ENCODE measurements at places on chromosomes 7 and 10.

- DNase-seq: no peak
These were observed 70.8 kb downstream of the FRMD4A start for GRCh38 chr10:14259696-14260566.

DNA sequence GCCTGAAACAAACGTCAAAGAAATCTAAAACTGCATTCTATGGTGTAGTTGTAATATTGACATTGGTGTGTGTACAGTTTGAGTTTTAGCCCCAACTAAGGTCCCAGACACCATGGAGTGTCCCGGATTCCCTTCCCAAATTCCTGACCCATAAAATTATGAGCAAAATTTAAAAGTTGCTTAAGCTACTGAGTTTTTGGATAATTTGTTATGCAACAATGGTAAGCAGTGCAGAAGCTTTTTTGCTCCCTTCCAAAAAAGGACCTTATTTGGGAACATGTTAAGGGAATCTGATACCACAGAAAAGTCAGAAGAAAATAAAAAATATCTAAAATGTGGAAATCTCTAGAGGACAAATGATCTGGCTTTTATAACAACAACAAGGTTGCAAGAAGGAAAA is 63.3 kb upstream of the KMT2E start:
- DNase-seq: no peak

- no peak for DNase-seq
These were observed 65.7 kb downstream of the TLL2 start for GRCh38 chr10:96448021-96448457.

GRCh38 chr10:67803588-67804394 is 34.2 kb downstream of the DNAJC12 start:
- no peak for DNase-seq

DNA sequence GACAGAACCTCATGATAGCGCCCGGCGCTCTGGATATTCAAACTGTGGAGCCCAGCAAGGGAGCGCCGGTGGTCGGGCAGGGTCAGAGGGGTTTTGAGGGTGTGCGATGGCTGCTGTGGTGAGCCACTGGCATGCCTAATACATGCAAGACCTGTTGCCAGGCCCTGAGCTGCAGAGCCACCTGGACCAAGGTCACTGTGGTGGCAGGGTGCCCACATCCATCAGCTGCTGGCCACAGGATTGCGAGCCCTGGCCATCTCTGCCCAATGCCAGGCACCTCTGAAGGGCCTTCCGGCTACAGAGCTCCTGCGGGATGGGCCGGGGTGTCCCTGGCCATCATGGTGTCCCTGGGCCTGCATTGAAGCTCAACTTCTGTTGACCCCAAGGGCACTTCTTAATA is 123.0 kb upstream of the TNRC18 start:
- no peak for DNase-seq

- DNase-seq: no peak
These were observed 61.2 kb upstream of the LBX1 start for GRCh38 chr10:101290431-101290830.

- no peak for DNase-seq
These were observed 94.0 kb downstream of the ELMO1 start for GRCh38 chr7:37354656-37355131.

DNA sequence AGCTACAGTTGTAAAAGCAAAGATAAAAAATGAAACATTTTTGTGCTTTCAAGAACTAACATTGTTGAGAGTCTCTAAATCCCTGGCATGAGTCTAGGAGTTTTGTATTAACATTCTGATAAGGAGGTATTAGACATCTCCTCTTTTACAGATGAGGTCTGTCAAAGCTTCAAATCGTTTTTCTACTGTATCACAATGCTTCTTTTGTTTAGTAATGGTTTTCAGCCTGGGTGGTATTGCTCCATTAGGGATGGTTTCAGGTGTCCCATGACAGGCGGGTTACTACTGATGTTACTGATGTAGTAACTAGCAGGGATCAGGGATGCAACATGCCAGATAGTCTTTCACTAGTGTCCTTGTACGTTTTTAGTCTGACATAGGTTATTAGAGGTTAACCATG is 27.4 kb downstream of the STAM start:
- DNase-seq: no peak

DNA sequence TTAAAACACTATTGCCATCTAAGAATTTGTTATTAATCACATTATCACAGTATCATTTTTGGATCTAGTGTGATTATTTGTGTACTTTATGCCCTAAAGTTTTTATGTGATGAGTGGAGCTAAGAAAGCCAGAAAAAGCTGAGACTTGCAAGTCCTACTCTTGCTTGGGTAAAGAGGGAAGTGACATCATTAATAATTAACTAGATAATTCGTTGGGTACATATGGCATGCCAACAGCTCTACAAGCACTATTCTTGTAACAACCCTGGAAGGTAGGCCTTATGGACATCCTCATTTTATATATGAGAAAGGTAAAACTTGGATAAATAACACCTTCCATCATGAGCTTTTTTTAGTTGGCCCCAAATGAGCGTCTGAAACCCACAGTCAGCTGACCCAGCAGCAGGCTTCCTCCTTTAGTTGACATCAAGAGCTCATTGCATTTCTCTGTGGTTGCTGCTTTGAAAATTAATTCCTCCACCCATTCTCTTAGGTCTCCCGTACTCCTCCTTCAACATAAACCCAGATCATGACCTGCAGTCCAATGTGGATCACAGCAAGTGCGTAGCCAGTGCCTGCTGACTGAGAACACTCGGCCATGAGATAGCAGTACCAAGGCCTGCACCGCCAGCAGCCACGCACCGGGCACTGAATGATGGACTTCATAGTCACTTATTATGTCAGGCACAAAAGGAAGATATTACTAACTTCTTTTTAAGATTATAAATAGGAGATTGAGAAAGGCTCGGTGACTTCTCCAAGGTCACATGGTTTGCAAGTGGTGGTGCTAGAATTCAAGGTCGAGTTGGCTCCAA is 292.0 kb upstream of the AOAH start:
- DNase-seq: no peak

GRCh38 chr7:5653661-5654060 is 127.8 kb downstream of the RNF216 start:
- DNase-seq: no peak

DNA sequence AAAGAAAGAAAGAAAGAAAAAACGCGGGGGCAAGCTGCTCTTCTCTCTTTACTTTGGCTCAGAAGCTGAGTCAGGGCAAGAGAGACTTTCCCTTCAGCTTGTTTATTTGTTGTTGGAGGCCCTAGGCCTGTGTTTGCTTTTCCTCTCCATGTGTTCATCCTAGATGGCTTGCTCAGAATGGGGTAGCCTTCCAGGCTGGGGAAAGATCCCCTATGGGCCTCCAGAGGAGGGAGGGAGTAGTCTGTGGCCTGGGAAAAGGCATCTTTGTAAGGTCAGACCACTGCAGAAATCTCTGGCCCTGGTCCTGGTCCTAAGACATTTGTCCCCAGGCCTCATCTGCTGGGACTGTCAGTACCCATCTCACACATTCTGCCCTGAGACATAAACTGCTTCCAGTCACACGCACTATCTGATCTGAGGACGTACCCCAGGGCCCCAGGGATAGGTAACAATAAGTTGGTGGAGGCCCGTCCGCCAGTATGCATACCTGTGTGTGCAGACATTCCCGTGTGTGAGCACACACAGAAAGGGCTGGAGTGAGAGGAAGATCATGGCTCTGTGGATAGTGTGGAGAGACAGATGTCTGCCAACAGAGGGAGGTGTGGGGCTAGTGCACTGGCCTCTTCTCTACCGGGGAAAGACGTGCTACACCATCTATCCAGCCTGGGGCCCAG is 4.9 kb upstream of the SCD start:
- DNase-seq: peak; percentile 70

GRCh38 chr10:3750854-3751253 is 34.2 kb downstream of the KLF6 start:
- no peak for DNase-seq

GRCh38 chr7:6250364-6250833 is 22.0 kb downstream of the CYTH3 start:
- no peak for DNase-seq

GRCh38 chr10:77333610-77334340 is 303.8 kb downstream of the KCNMA1 start:
- no peak for DNase-seq

- DNase-seq: no peak
These were observed 98.7 kb downstream of the LRRC4 start for GRCh38 chr7:127932496-127932895.

- DNase-seq: no peak
These were observed 24.2 kb downstream of the IFIT3 start for GRCh38 chr10:89351780-89352597.

- DNase-seq: no peak
These were observed 330.9 kb downstream of the XPNPEP1 start for GRCh38 chr10:109592391-109592790.

GRCh38 chr10:76124280-76124679 is 692.9 kb downstream of the LRMDA start:
- no peak for DNase-seq

DNA sequence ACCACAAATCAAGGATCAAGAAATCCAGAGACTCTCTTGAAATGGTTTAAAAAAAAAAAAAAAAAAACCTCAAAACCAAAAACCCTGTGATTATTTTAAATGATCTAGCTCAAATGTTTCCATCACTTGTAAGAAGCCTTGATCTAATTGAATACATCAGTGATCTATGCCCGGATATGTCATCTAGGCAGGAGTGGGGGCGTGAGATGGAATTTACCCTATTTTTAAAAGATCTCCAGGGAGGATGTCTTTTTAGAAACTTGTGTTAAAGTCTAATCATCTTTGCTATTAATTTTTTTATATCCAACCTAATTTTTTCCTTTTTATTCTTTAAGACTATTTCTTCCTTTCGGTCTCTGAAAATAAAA is 101.4 kb upstream of the PDLIM1 start:
- no peak for DNase-seq

- DNase-seq: no peak
These were observed 231.4 kb downstream of the BMPER start for GRCh38 chr7:34136698-34137097.

DNA sequence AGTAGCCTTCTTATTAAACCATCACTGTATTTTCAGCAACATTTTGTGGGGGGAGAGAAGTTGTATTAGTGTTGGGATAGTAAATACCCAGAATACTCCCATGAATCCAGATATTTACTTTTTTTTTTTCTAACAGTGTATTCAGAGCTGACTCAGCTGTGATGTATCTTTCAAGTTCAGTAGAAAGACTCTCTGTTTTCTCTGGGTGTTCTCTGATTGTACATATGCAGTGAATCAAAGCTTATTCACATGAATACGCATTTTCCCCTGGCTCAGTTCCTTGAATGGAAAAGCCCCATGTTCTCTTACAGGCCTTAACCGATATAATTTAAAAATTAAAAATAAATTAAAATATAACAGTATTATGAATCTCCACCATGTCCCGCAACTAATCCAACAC is 1.3 kb downstream of the TFPI2 start:
- DNase-seq: no peak

- DNase-seq: no peak
These were observed 16.3 kb downstream of the YAE1 start for GRCh38 chr7:39582536-39582935.

GRCh38 chr7:70788276-70788675 is 343.7 kb upstream of the GALNT17 start:
- no peak for DNase-seq

DNA sequence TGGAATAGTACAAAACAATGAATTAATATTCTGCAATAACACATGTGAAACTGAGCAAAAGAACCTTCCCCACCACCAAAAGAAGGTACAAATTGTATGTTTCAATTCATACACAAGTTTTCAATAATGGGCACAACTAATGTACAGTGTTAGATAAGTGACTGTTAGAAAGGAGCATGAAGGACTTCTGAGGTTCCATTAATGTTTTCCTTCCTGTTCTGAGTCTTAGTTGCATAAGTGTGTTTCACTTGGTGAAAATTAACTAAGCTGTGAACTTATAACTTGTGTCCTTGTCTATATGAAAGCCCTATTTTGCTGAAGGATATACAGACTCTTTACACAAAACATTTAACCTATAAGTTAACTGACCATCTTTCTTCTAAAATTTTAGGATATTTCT is 8.2 kb downstream of the GSAP start:
- no peak for DNase-seq

DNA sequence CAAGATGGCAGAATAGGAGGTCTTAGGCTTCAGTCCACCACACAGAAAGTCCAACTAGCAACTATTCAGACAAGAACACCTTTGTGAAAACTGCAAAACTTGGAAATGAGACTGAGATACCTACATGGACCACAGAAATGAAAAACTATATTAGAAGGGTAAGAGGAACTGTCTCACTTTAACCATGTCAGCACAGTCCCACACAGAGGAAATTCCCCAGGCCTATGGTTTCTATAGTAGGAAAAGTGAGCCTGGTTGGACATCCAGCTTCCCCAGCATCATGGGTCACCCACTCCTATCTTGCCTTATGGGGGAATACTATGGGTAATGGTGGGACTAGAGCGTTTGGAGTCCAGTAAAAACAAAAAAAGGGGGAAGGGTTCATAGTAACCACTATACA is 38.8 kb upstream of the CDK6 start:
- DNase-seq: no peak

GRCh38 chr7:19491371-19491770 is 217.5 kb downstream of the POLR1F start:
- DNase-seq: no peak

- DNase-seq: no peak
These were observed 61.1 kb downstream of the EBLN1 start for GRCh38 chr10:22156750-22157149.

DNA sequence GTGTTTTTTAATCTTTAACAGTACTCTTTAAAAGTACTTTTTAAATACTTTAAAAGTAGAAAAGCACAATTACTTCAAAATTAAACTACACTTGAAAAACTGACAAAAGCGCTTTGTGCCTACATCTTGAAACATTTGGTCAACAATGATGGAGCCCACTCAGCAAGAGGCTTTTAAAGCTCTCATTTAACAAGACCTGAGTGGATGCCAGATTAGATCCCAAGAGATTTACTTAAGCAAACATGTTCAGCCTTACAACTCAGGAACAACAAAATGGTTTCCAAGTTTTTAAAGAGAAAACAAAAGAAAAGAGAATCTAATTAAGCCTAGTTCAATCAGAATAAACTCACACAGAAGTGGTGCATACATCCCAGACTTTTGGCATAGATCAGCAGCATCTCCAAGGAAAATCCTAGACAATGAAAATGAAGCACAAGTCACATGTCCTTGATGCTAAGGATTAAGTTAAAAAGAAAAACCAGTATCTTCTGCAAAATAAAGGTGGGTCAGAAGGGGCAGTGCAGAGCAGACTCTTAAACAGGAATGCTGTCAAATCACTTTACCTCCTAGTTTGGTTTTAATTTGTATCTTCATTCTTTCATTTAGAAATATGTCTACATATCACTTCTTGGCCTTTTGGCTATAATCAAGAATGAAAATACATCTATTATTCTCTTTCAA is 26.2 kb downstream of the HIBADH start:
- DNase-seq: no peak

- DNase-seq: no peak
These were observed 12.7 kb downstream of the STEAP2 start for GRCh38 chr7:90224195-90224594.

DNA sequence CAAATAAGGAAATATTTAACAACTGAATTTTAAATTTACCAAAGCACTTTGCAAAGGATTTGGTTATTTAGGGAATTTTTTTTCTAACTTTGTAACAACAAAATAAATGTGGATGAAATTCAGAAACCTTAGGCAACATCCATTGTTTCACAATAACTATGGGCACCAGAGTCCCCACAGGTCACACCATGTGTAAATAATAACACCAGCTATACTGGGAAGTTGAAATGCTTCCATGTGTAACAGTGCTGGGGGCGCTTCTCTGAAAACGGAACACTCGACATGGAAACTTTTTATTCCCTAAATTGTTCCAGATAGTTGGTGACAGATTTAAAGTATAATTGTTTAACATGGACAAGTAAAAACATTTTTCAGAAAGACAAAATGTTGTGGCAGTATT is 818.6 kb downstream of the TNS3 start:
- DNase-seq: no peak

GRCh38 chr7:69674701-69675182 is 76.5 kb downstream of the AUTS2 start:
- DNase-seq: no peak

All from NCI-H460 (cell line).